Muscle of arm (tissue), 14 donors: ENCODE measurements at places on chromosomes 1 and 21. TPM values are rescaled to one million over a fixed set of nuclear protein-coding genes. Genes with fewer than 3 reads are reported as not detected.

Gene ARTN
- 1.5 TPM for polyA plus RNA-seq

Gene GJC2
- 0.61 TPM for polyA plus RNA-seq

Gene MROH9
- not detected for polyA plus RNA-seq

Gene ABCG1
- polyA plus RNA-seq = 7.2 TPM

Gene GBP2
- 4.1 TPM for polyA plus RNA-seq

DNA sequence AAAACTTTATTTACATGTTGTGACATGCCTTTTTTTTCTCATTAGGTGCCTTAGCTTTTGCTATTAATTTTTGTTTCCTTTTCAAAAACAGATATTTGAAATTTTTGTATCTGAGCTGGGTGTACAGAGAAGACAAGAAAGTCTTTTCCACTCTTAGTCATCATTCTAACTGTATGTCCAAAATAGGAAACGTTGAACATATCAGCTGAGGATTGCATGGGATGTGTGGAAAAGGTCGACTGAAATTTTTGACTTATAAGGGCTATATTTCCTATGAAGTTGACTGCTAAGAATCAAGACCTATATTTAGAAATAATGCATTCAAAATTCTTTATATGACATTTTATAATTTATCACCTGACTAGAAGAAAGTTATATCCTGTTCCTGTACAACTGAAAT, 270.0 kb upstream of the ZRANB2 start:
- DNase-seq = no peak

DNA sequence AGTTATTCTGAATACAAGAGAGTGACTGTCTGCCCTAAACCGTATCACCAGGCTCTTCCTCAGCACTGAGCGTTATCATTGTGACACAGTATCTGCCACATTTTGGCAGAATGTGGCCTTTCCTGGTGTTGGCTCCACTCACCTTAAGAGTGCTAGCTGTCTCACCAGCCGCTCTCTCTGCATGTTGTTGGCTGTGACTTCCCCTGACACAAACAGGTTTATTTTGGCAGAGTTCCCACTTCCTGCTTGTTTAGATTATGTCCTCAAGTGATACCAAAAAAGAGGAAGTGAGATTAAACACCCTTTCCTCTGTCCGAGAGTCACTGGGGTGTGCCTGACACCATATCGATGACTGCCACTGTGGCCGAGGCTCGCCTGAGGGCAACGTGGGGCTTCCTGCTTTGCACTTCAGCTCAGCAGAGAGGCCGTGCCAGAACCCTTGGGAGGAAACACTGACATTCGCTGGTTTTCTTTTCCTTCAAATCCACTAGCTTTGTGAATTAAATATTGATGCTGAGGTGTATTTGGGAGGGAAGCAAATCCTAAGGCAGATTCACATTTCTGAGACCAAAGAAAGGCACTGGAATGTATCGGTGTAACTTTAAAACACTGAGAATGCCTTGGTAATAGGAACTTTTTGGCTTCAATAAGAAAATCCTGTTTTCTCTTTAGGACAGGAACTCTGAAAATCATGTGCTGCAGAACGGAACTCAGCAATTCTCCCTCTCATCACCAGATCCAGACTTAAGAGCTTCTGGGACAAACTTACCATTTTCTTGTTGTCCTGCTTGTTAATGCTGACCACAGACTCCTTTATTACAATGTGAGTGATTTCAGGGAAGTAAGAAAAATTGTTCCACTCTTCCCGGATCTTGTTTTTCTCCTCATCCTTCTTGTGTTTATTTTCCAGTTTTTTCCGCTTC, 102.1 kb downstream of the JAK1 start:
- peak; percentile 31 for DNase-seq

DNA sequence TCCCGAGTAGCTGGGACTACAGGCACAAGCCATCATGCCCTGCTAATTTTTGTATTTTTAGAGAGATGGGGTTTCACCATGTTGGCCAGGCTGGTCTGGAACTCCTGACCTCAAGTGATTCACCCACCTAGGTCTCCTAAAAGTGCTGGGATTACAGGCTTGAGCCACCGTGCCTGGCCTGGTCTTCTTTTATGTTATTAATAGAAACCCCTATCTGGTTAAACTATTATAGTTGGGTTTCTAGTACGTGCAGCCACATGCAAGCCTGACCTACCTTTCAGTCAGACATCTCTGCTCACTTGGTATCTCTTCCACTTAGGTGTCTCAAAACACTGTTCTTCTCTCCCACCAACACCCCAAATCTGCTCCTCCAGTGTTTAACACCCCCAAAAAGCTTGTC, 34.4 kb downstream of the PSEN2 start:
- no peak for DNase-seq

GRCh38 chr1:56434025-56434424, 145.3 kb downstream of the PLPP3 start:
- DNase-seq = no peak

DNA sequence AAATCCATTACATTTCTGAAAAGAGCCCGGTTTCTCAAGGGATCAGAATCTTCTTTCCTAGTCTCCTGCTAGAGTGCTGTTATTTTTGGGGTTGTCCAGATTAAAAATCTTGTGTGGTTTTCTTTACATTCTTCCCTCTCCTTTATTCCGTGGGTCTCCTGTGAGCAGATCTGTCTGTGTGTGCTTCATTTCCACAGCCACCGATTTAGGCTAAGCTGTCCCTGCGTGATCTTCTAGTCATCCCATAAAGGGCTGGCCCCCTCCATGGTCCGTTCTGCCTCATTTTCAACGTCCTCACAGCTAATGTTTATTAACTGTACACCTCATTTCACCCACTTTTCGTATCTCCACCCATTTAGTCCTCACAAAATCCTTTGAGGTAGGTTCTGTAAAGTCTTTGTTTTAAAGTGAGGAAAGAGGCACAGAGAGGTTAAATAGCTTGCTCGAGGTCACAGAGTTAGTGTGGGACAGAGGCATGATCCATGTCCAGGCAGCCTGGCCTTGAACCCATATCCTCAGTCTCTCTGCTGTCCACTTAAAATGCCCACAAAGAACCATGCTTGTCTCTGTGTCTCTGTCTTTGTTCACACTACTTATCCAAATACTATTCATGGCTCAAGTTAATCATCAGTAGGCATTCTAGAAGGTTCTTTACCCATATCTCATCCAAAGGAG, 38.2 kb upstream of the KIF1B start:
- no peak for DNase-seq

GRCh38 chr1:205473966-205474365, 18.1 kb upstream of the BLACAT1 start:
- DNase-seq = no peak

DNA sequence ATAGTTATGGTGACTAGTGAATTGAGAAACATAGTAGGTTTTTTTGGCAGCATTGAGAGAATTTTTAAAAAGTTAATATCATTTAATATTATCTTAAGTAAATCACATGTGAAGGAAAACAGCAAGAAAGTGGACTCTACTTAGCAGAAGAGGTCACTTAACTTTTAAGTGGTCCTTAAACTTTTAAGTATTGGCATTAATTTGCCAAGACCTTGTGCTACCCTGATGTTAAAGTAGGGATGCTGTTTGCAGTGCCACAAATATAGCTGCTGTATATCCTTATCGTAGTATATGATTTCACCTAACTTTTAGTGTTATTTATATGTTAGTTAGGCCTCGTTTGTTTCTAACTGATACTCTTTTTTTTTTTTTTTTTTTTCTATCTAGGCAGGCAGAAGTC, 40.2 kb downstream of the SMG7 start:
- no peak for DNase-seq

DNA sequence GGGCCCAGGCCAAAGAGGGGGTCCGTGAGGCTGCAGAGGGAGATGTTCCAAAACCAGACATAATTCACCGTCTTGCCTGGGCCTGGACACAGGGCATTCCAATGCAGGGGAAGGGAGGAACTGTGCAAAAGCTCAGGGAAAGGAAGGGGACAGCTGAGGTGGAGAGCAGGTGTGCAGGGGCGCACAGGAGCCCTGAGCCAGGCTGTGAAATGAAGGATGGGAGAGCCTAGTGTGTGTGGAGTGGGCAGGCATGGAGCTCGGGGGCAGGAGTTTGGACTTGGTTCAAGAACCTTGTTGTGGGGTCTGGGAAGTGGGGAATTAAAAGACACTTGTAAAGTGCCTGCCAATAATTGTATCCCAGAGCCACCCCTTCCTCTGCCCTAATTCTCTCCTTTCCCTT, 2.3 kb downstream of the TNNI1 start:
- DNase-seq = no peak

GRCh38 chr1:19661721-19662228, 2.9 kb upstream of the HTR6 start:
- peak; percentile 61 for DNase-seq

- no peak for DNase-seq
Observed at GRCh38 chr1:228289996-228290881, 82.4 kb downstream of the OBSCN start.

DNA sequence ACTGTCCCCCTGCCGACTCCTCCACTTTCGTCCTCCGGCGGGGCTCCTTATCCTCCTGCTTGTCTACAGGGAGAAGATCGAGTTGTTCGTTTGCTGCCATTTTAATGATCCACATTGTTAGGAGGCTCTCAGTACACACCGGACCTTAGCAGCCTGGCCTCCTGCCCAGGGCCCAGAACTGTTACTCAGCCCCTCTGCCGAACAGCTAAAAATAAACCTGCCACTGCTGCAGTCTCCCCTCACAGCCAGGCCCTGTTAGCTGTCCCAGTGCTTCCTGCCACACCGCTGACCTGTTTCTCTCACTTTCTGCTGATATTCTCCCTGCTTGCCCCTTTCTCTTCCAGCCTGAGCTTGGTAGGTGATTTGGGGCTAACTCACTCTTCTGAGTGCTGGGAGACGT, 8.3 kb downstream of the MAPKAPK2 start:
- DNase-seq = no peak

- no peak for DNase-seq
Observed at GRCh38 chr1:208431721-208432120, 187.5 kb upstream of the PLXNA2 start.

DNA sequence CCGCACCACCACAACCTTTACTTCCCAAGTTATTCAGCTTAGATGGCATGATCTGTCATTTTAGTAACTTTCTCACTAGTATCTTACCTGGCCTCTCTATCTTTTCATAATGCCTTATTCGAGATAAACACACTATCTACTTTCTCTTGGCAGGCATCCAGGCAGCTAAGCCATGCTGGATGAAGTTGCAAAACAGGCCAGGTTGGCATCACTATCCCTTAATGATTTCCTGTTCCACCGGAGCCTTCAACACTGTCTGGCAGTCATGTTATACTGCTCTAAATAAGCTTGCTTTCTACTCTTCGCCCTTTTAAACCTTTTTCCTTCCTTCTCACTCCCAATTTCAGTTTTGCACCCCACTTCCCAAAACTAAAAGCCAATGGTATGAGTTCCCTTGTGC, 12.0 kb upstream of the KCNH1 start:
- DNase-seq = no peak

GRCh38 chr1:167618366-167618765, 11.7 kb upstream of the RCSD1 start:
- no peak for DNase-seq

DNA sequence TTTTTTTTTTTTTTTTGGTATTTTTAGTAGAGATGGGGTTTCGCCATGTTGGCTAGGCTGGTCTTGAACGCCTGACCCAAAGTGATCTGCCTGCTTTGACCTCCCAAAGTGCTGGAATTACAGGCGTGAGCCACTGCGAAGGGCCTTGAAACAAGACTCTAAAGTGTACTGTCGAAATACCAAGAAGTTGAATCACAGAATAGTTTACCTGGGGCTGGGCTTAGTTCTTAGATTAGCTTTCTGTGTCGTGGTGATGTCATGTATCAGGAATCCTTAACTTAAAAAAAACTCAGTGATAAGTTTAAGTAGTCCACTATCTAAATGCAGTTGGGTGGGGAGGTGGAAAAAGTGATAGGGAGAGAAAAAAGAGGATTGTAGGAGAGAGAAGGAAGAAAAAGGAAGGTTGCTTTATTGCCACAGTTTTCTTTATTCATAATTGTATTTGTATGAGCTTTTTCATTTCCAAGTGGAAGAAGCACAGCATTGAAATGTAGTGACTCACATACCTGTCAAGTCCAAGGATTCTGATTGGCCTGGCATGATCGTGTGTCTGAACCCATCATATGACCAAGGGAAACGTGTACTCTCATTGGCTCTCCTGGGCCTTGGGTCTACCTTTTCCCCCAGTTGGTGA, 13.4 kb downstream of the ITSN1 start:
- no peak for DNase-seq

GRCh38 chr1:32652244-32652962, 1.4 kb downstream of the RBBP4 start:
- DNase-seq = no peak

- no peak for DNase-seq
Observed at GRCh38 chr1:18261891-18262290, 154.3 kb downstream of the IGSF21 start.

DNA sequence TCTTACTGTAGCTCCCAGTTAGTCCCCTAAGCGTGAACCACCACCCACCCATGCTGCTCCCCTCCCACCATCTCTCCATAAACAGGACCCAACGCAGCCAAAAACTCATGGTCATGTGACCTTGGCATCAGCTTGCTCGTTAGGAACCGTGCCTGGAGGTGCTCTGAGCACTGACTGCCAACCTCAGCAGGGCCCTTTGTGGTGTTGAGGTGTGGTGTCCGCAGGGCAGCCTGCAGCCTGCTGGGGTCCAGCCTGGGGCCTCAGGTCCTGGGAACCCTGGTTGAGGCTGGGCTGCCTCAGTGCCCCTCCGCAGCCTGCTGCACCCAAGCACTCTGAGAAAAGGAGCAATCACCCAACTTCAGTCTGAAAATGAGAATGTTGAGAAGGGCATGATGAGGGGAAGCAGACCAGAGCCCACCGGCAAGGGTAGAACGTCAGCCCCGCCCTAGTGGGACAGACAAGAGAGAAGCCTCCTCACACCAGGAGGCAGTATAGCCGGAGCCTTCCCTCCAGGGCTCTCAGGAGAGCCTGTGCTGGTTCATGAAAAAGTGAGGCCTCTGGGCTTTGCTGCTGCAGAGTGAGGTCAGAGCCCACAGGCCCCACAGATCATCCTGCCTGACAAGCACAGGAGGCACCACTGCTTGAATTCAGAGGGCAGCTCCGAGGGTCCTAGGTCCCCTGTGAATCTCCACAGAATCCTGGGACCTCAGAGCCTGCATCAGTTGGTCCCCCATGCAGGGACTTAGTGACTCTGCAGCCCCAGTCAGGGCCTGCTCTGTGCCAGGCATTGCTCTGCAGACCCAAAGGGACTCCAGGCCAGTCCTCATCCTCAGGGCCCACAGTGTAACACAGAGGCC, 4.9 kb upstream of the COL6A2 start:
- DNase-seq = no peak
